ENCODE measurements at places on chromosomes 12 and 14. TPM values are rescaled to one million over a fixed set of nuclear protein-coding genes. Genes with fewer than 3 reads are reported as not detected.
A peak's percentile ranks its signal among the peaks of the same experiment; 100 is the strongest.

- DNase-seq: peak; percentile 49
These were observed 10.4 kb downstream of the MAP4K5 start for GRCh38 chr14:50521912-50522341.

DNA sequence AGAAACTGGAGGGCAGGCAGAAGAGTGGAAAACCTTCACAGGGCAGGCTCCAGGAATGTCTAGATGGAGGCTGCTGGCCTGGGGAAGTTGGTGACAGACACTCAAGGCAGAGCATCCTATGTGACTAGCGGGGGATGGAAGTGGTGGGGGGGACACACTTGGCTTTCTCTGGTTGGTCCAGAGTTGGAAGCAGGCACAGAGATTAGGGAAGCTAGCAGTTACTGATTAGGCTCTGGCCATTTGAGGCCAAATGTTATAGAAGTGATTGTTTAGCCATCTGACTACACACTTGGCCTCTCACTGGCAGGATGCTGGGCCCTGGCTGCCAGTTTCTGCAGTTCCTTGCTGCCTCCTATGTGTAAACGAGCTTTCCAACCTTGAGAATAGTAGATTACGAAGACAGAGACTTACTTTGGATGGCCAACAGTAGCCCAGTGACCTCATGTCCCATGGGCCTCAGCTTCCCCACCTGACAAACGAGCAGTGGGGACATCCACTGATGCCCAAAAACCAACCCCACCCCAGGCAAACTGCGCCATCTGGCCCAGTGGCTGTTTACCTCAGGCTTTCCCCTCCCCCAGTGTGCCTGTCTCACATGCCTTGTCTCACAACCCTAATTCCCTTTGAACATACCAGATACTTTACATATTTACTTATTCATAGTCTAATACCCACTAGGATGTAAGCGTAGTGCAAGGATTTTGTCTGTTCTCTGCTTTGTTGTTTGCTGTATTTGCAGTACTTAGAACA is 102.7 kb downstream of the PAPLN start:
- DNase-seq: no peak

Gene C12orf76
- 12.8 TPM for total RNA-seq

Gene TARBP2
- 32.4 TPM for total RNA-seq

DNA sequence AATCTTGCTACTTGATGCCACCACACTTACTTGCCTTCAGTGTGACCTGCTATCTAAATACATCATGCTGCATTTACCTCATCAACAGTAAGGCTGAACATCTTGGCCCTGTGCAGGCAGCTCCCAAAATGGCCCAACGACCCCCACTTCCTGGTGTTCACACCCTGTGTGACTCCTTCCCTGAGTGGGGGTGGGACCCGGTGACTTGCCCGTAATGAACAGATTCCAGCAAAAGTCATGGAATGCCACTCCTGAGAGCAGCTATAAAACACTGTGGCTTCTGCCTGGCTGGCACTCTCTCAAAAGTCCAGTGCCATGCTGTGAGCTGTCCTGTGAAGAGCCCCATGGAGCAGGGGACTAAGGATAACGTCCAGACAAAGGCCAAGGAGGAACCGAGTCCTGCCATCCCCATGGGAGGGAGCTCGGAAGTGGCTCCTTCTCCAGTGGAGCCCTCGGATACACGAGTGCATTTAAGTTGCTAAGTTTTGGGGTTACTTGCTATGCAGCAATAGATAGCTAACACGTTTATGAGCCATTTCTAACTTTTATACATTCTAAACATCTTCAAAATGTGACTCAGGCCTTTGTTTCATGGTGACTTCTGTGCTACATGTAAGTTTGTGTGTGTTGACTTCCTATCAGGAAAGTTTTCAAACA is 33.0 kb downstream of the P2RX2 start:
- DNase-seq: no peak

- DNase-seq: peak; percentile 18
These were observed 80.3 kb downstream of the ESRRB start for GRCh38 chr14:76456200-76456599.

- no peak for DNase-seq
These were observed 2.0 kb downstream of the ITPR2 start for GRCh38 chr12:26830783-26831551.

- DNase-seq: peak; percentile 75
These were observed 184.4 kb downstream of the ITPR2 start for GRCh38 chr12:26648584-26648983.

- no peak for DNase-seq
These were observed 197.0 kb downstream of the CCER1 start for GRCh38 chr12:90757957-90758356.

DNA sequence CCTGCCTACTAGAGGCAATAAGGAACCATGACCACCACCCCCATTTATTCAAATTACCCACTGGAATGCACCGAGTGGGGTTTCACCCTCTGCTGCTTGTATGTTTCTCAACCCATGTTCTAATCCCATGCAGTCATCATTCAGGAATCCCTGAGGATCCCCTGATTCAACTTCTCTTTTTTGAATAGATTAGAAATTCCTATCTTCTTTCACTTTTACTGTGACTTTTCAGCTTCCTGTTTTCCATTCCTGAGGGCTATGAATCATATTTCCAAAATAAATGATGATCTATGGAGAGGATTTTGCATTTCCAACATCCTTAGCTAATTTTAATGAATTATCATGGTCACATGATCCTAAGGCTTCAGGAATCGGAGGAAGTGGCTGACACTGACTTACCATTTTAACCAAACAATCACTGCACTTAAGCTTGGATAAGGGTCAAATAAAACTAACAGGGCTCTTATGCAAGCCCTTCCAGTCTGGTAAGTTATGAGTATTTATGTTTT is 19.4 kb upstream of the P2RX4 start:
- DNase-seq: peak; percentile 87

GRCh38 chr14:54349713-54350112 is 47.1 kb upstream of the CDKN3 start:
- no peak for DNase-seq

- peak; percentile 67 for DNase-seq
These were observed 33.0 kb upstream of the CFAP54 start for GRCh38 chr12:96456265-96456974.

- no peak for DNase-seq
These were observed 5.6 kb downstream of the TMEM119 start for GRCh38 chr12:108592033-108592909.

GRCh38 chr12:122139941-122140340 is 34.1 kb downstream of the IL31 start:
- no peak for DNase-seq

DNA sequence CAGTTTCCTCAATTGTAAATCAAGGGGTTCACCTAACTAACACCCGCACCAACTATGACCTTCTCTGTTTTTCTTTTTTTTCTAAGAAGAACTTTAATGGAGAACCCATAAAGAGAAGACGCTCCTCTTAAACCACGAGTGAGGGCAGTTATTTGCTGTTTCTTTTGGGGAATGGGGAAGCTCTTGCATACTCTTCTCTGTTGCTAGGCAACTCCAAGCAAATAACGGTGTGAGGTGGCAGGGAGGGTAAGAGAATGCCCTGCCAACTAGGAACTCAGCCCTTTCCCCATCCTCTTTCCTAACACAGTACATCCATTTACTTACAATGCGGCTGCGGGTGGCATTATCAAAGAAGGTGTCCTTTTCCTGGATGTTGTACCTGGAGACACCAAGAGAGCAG is 114.9 kb downstream of the ANO2 start:
- DNase-seq: no peak

Gene CBLN3
- total RNA-seq: 0.53 TPM

- no peak for DNase-seq
These were observed 1419.9 kb upstream of the TMEM132C start for GRCh38 chr12:126847005-126847629.

Gene PZP
- total RNA-seq: not detected

GRCh38 chr12:49672301-49673217 is 34.6 kb downstream of the FMNL3 start:
- DNase-seq: no peak

DNA sequence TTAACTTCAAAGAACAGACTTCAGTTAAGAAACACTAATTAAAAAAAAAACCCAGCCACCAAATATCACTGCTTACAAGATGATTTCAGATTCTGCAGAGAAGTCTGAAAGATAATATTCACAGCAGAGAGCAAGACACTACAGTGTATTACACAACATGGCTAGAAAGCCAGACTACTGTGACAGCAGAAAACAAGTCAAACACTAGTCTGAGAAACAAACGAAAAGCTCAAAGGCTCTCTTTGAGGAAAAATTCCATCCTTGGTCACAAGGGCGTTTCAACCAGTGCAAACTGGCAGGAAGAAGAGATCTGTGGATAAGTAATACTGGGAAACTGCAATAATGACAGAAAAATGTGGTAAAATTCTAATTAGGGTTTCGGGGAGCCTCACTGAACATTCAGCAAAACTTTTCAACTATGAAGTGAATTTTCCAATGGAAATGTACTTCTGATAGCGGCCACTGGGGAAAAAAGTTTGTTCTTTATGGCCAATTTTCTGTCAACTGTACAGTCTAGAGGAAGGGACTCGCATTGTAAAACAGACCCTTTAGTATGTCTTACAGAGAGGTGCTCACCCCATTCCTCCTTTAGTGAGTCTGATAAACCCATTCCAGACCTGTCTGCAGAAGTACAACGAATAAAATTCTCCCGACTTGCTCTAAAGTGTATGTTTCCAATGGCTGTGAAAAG is 50.4 kb downstream of the ACADS start:
- no peak for DNase-seq

Gene SYT1
- 0.26 TPM for total RNA-seq

GRCh38 chr14:23416801-23417200 is 8.7 kb upstream of the MYH6 start:
- no peak for DNase-seq

DNA sequence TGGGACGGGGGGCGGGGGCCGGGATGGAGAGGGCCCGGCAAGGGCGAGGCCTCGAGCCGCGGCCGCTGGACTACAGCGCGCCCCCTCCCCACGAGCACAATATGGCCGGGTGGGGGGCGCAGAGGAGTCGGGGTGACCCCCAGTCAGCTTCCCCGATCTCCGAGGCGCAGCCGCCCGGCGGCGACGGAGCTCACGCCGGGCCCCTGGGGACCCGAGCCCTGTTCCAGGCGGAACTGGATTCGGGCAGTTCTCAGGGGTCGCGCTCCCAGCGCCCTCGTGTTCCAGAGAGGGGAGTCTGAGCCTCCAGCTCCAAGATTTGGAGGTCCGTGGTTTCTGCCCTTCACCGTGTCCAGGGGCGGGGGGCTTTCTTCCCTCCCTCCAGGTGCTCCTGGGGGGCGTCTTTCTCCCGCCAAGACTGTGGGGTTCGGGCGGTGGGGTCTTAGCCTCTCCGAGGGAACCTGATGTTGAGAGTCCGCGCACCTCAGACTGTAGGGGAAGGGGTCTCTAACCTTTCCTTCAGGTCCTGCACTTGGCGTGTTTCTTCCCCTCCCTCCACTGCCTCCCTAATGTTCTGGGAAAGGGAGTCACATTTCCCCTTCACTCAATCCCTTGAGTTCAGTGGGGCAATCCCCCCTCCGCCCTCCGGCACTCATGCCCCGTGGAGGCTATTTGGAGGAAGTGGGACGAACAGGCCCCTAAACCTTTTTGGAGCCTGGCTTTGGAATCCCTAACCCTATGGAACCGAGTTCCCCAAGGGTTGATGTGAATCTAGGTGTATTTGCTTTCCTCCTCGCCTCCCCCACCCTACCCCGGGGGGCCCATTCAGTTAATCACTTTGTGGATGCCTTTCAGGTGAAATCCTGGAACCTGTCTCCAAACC is 584 bp downstream of the ACVR1B start:
- DNase-seq: no peak

DNA sequence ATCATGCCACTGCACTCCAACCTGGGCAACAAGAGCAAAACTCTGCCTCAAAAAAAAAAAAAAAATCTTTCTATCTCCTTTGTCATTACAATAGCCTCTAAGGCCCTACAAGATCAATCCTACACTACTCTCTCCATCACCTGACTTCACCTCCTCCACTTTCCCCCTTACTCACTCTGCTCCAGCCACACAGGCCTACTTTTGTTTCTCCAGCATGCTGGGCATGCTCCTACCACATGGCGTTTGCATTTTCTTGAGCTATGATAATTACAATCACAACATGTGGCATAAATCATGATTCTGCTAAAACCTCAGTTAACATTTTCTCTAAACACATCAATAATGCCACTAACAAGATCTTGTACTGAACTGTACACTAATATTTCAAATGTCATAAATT is 7.8 kb downstream of the PPP1R13B start:
- no peak for DNase-seq

DNA sequence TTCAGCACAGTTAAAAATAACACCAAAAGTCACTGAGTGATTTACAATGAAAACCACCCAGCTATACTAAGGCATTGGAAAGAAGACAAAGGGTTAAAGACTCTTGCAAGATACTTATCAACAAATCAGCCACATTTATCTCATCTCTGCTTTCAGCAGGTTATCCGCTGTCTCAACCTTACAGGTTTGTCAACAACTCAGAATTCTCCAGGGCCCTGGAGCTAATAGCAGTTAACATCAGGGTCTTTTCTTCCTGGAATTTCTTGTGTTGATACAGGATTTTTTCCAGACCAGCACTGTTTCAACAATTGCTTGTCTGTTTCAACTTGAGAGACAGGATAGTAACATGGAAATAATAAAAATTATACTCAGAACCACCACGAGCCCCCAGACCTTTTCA is 3.5 kb downstream of the PKP2 start:
- DNase-seq: no peak

GRCh38 chr12:67774983-67775587 is 126.5 kb downstream of the DYRK2 start:
- no peak for DNase-seq

GRCh38 chr12:82055391-82055790 is 296.2 kb upstream of the PPFIA2 start:
- peak; percentile 7 for DNase-seq

GRCh38 chr12:40010899-40011774 is 94.7 kb downstream of the SLC2A13 start:
- peak; percentile 66 for DNase-seq

Measured in bronchial epithelial cell (primary cell).